AML-193 (cell line): ENCODE measurements at places on chromosomes 1 and 21.

- DNase-seq, result no peak
These were observed 14.2 kb downstream of the COL6A1 start for GRCh38 chr21:45995686-45996179.

- DNase-seq, result no peak
These were observed 53.8 kb upstream of the BCL10 start for GRCh38 chr1:85330214-85330631.

- no peak for DNase-seq
These were observed 60.3 kb downstream of the PGBD5 start for GRCh38 chr1:230365723-230366307.

GRCh38 chr21:21750124-21750825, 752.1 kb downstream of the NCAM2 start:
- DNase-seq, result no peak

- no peak for DNase-seq
These were observed 154.1 kb downstream of the TGFBR3 start for GRCh38 chr1:91731815-91732214.

DNA sequence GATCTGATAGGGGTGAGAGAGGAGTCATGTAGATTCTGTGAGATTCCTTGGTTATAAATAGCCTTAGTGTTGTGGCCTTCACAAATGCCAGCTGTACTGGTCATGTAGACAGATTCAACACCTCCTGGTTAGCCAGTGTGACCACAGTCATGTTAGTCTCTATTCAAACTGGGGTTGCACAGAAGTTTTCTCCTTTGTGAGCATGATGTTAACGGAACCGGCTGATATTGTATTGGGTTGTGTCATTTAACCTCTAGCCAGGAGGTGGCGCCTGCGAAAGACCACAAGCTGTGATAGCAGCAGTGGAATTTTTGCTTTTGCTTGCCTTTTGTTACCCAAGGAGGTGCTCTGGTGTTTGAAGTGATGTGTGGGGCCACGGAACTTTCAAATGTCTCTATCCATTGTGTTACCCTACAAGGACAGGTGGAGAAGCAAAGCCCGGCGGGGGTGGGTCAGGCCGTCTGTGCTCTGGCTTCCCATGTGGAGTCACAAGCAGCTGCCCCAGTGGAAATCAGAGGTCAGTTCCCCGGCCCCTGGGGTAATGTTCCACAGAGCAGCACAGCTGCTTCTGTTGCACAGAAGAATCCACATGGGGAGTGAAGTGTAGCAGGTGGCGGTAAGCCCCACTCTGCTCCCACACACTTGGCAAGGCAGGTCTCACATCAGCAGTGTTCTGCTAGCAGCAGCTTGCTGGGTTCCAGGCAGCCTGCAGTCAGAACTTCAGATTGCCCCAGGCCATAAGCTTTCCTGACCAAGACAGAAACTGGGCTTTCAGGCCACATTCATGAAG, 112.6 kb downstream of the ADAMTS1 start:
- no peak for DNase-seq

GRCh38 chr1:50371749-50372148, 51.5 kb downstream of the DMRTA2 start:
- DNase-seq, result no peak

GRCh38 chr1:81174811-81175476, 625.8 kb upstream of the ADGRL2 start:
- no peak for DNase-seq

DNA sequence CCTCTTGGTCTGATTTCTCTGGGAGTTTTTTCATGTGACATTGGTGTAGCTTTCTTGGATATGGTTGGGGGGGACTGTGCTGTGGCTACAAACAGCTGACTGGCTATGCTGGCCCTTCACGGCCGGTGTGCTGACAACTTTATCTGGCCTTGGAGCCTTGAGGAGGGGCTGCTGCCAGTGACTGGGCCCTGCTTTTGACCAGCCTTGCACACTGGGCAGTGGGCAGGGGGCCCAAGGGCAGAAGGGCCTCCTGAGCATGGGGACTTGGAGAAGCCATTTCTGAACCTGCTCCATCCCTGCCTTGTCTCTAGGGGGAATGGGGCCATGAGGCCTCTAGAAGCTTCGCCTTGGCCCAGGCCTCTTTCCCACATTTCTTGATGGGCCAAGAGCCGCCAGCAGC, 139.6 kb downstream of the CAMTA1 start:
- no peak for DNase-seq

- peak; percentile 13 for DNase-seq
These were observed 860 bp downstream of the TMEM63A start for GRCh38 chr1:225881081-225881958.

DNA sequence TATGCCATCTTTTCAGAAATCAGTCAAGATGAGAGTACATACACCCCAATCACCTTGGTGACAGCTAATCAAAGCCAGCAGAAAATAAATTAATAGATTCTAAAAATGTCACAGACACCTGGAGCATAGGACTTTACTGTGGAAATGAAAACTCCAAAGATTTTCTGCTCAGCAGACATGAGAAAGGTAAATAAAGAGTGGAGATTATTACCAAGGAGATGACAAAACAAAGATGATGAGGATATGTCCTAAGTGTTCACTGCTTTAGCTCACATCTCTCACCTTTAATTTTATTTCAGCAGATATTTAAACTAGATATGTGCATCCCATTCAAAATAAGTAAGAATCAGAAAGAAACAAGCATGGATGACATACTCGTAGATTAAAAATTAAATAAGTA, 14.8 kb upstream of the KCNT2 start:
- DNase-seq, result no peak
